ENCODE measurements at places on chromosomes 3 and 15. TPM values are rescaled to one million over a fixed set of nuclear protein-coding genes. Genes with fewer than 3 reads are reported as not detected.

DNA sequence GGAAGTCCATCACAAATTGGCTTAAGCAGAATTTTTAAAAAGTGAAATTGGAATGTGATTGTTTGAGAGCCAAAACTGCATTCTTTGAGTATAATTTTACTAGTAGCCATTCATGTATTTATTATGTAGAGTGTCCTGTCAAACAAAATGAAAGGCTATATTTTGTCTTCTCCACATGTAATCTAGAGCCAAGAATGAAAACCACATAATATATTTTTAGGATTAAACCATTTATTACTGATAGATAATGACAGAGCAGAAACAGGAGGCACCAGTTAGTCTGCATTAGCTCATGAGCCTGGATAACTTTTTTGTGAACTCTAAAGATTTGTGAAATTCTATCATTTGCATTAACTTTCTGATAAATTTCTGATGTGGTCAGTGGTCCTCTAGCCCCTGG lies 130.2 kb downstream of the FILIP1L start:
- DNase-seq, result no peak

DNA sequence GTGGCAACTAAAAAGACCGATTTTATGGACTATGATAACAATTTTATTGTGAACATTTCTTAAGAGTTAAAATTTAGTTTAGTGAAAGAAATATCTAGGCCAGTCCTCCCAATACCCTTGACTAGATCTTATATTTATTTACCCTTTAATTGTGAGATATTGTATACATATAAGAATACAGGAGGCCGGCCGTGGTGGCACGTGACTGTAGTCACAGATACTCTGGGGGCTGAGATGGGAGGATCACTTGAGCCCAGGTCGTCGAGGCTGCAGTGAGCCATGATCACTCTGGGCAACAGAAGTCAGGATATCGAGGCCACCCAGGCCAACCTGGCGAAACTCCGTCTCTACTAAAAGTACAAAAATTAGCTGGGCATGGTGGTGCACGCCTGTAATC lies 756 bp upstream of the RMDN3 start:
- DNase-seq, result no peak

DNA sequence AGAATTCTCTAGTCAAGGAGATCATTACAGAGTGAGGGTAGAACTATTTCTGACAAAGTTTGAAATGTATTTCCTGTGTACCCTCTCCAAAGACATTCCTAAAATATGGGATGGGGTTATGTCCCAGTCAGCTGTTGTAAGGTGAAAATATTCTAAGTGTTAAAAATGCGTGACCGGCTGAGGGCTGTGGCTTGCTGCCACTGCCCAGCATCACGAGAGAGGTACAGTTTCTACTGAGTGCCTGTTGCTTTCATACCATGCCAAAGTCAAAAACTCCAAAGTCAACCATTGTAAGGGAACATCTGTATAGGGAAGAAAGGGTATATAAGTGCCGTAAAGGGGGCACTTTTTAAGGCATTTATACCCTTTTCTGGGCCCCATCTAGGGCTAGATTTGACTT lies 30.9 kb downstream of the MAP6D1 start:
- DNase-seq, result no peak

DNA sequence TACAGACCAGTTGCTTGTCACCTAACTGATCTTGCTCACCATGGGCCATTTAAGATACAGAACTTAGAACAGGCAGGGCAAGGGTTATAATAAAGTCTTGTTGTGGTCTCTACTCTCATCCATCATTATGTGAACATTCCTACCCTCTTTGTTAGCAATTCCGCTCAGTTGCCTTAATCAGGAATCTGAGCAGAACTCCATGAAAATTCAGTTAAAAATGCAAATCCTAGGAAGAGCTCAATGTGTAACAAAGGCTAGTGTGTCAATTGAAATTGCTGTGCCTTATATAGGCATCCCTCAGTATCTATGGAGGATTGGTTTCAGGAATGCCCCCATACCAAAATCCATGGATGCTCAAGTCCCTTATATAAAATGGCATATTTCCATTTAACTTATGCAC lies 44.5 kb downstream of the CP start:
- no peak for DNase-seq

DNA sequence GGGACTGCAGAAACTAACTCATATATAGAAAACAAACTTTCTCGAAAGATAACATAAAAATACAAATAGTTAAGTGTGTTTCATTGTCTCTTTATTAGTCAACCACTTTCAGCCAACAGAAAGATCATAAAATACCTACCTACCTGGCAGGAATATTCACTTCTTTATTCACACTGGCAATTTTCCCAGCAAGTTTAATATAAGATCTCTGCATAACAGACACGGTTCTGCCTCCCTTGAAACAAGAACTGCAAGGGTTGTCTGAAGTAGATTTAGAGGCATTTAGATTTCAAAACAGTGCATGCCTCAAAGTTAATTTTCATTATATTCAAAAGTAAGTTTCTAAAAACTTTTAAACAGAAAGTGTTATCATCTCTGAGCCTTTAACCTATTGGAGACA lies 7.1 kb downstream of the NPTN start:
- DNase-seq, result no peak

GRCh38 chr3:50241163-50241562 lies 5.2 kb downstream of the GNAI2 start:
- DNase-seq, result no peak

- DNase-seq, result peak; percentile 89
Observed at GRCh38 chr15:81023483-81024264, 23.0 kb downstream of the TLNRD1 start.

DNA sequence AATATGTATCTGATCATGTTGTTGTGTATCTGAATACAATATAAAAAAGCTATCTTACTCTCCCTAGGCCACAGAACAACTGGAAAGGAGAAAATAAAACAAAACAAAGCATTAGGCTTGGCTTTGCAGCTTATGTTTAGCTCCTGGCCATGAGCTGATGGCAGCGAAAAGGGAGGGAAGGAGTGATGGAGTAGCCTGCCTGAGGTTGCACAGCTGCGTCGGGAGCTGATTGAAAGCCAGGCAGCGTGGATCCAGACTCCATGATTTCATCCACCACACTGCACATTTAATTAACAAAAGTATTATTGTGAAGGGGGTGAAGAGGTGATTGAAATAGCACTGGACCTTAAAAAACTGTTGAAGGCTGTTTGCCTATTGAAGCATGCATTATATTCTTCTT lies 212.2 kb downstream of the GABRG3 start:
- peak; percentile 83 for DNase-seq

- DNase-seq, result no peak
Observed at GRCh38 chr15:36878684-36879262, 221.6 kb downstream of the MEIS2 start.

GRCh38 chr3:110070161-110070916 lies 733.0 kb upstream of the DPPA4 start:
- DNase-seq, result peak; percentile 91

- DNase-seq, result peak; percentile 70
Observed at GRCh38 chr3:72123908-72124441, 339.0 kb upstream of the PROK2 start.

- no peak for DNase-seq
Observed at GRCh38 chr3:127106456-127106855, 86.5 kb upstream of the PRR23E start.

DNA sequence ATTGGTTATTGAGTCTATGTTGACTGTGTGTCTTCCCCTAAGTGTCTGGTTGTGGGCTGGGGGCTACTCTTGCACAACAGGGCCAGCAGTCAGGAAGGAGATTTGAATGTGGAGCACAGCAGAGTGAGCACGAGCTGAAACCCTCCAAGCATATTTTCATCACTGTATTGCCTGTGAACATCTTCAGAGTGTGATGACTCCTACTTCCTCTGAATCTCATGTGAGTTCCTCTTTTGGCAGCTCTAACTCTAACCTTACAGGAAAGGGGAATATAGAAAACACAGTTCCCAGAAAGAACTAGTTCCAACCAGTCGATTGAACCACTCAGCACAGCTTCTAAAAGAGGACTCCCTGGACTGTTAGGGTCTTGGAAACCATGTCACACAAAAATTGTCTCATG lies 211.6 kb downstream of the RAP2B start:
- DNase-seq, result peak; percentile 84

DNA sequence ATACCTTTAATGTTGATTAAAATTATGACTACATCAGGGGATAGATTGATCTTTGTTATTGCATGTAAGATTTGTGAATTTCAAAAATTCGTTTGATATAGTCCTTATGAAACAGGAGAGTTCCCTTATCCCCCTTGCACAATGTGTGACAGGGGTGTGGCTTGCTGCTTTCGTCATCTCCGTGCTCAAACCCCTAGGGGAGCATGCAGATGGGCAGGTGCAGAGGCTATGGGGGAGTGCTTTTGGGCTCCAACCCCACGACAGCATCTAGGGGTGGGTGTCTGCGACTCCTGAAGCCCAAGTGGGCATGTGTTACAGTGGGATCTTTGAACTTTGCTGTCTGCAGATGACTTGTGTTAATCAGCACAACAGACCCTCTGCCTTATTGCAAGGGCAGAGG lies 360.1 kb upstream of the GOLIM4 start:
- DNase-seq, result no peak

GRCh38 chr15:34336991-34337556 lies 507 bp downstream of the SLC12A6 start:
- DNase-seq, result peak; percentile 14

DNA sequence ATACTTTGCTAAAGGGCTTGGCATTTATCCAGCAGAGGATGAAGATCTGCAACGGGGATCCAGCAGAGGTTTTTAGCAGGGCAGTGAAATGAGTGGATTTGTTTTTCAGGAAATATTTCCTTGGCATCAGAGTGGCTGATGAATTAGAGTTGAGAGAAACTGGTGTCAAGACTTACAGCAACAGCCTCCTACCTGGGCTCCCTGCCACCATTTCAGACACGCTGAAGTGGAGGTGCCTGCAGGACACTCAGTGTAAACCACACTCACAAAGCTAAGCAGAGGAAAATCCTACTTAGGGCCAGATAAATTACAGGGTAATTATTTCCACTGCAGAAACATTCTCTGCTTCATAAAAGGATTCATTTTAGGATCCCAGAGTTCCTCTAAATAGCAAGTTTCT lies 519.7 kb downstream of the FGF12 start:
- DNase-seq, result peak; percentile 6

- peak; percentile 96 for DNase-seq
Observed at GRCh38 chr3:138774529-138775253, 60.0 kb downstream of the PIK3CB start.

DNA sequence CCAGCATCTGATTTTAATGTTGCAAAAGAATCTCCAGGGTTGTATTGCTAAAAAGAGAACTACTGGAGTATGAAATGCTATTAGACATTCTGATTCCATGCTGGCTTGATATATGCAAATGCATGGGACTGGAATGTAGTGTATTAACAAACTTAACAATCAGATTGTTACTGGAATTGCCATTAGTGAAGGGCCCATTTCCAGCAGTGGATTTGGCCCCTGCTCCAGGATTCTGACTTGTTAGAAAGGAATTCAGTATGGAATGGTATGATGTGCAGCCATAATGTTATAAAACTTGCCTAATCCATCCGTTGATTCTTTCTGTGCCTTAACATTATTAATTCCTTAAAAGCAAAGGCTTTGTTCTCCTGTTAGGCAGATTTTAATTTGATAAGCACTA lies 7.9 kb downstream of the ARRDC4 start:
- peak; percentile 63 for DNase-seq

GRCh38 chr15:81000144-81000623 lies 539 bp upstream of the TLNRD1 start:
- DNase-seq, result no peak

- no peak for DNase-seq
Observed at GRCh38 chr3:156997351-156997750, 162.6 kb downstream of the CCNL1 start.

DNA sequence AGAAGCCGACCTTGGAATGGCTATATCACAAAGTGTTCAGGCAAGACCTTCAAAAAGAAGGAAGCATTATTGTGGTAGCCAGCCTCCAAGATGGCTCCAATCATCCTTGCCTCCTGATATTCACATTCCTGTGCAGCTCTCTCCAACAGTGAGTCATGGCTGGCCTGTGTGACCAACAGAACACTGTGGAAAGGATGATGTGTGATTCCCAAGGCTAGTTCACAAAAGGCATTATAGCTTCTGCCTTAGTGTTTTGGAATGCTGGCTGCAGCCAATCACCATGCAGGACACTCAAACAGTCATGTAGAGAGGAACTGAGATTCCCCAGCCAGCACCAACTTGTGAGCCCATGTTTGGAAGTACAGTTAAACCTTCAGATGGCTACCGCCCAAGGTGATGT lies 102.6 kb downstream of the EFL1 start:
- DNase-seq, result peak; percentile 17

DNA sequence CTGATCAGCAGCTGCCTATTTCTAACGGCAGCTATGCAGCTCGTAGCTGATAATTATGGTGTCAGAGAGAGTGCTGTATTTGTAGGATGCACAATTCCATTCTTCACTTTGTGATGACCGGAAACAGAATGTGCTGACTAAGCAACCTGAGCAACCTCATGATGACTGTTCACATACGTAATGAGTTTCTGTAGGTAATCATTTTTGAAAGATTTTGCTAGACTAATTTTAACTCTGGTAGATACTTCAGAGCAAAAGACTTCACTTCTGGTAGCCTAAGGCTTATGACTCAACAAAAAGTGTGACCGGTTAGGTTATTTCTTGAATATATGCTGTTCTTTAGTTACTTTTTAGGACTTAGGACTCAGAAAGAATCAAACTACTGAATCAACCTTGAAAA lies 567.7 kb downstream of the NAALADL2 start:
- DNase-seq, result no peak

DNA sequence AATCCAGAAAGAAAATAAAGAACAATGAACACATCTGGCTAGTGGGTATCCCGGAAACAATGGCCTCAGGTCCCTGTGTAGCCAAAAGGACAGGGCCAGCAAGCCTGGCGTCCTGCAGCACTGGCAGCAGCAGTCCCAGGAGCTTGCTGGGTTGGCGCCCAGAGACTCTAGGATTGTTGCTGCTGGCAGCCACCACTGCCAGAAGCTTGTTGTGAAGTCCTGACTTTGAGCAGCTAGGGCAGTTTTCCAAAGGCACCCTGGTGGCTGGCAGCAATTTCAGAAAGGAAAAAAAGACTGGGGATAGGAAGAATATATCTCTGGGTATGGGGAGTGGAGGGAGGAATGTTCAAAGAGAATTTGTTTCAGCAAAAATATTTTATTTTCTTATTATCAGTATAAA lies 11.3 kb downstream of the SHQ1 start:
- DNase-seq, result peak; percentile 46

GRCh38 chr3:16884748-16885592 lies at the start of gene PLCL2:
PLCL2 (plus strand) TSS chr3:16884955; CDS start chr3:16885040, 85 bp downstream.
- peak; percentile 77 for DNase-seq

The HIGD2B gene
- polyA plus RNA-seq, result not detected

The CATSPER2 gene
- 0.88 TPM for polyA plus RNA-seq

The RASL12 gene
- polyA plus RNA-seq, result 13.0 TPM

The TWF2 gene
- polyA plus RNA-seq, result 30.6 TPM

The AGBL1 gene
- 9.1 TPM for polyA plus RNA-seq

The IL12A gene
- 0.76 TPM for polyA plus RNA-seq

The PLA2G4E gene
- 1.1 TPM for polyA plus RNA-seq

The TGM4 gene
- 0.10 TPM for polyA plus RNA-seq

The HAPLN3 gene
- polyA plus RNA-seq, result 6.8 TPM

The ITPKA gene
- 0.29 TPM for polyA plus RNA-seq

The SENP7 gene
- polyA plus RNA-seq, result 29.6 TPM

All from muscle of leg (tissue), 16 donors.